Activated CD8-positive, alpha-beta memory T cell treated with anti-CD3 and anti-CD28 coated beads for 24 hours (primary cell): ENCODE measurements at places on chromosomes 7 and 10.

- DNase-seq, result no peak
Measured at GRCh38 chr10:594584-595270, 94.7 kb downstream of the DIP2C start.

GRCh38 chr7:128924707-128925588 is 12.8 kb upstream of the IRF5 start:
- no peak for DNase-seq

DNA sequence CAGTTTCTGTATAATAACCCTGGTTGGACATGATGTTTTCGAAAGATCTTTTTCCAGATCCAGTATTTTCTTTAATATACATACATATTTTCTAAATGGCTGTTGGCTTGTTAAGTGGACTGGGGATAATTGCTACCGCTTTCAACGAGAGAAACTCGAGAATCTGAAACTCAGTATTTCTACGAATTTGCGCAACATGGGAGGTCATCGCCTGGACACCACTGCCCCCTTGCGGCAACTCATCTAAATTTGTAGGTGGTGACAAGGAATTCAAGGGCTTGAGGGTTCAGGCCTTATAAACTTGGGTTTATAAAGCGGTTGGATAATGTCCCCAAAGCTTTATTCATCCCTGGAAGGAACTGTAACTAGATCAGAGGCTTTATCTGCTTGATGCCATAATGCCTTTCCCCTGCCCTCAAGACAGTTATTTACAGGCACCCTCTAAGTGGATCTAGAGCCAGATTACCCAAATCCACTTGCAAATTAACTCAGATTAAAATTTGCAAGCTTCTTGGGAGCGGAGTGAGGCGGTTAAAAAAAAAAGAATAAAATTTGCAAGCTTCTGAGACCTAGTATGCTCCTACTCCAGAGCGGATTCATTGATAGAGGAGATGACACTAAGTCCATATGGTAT is 21.3 kb upstream of the KCNK18 start:
- peak; percentile 88 for DNase-seq

DNA sequence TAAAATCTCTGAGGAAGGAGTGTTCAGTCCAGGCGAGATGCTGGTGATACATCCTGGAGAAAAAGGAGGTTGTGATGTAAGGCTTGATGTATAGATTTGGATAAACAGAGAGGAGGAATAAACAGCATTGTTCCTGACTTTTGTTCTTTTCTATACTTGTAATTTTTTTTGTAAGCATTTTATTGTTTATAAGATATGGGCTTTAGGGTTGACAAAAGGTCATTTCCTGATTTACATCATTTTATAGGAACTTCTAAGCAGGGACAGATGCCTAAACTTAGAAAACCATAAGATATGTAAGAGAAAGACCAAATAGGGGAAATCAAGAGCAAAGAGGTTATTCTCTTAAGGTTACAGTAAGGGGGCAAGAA is 16.7 kb upstream of the SLC26A4 start:
- DNase-seq, result no peak
